ENCODE measurements at places on chromosomes 11 and 22.

DNA sequence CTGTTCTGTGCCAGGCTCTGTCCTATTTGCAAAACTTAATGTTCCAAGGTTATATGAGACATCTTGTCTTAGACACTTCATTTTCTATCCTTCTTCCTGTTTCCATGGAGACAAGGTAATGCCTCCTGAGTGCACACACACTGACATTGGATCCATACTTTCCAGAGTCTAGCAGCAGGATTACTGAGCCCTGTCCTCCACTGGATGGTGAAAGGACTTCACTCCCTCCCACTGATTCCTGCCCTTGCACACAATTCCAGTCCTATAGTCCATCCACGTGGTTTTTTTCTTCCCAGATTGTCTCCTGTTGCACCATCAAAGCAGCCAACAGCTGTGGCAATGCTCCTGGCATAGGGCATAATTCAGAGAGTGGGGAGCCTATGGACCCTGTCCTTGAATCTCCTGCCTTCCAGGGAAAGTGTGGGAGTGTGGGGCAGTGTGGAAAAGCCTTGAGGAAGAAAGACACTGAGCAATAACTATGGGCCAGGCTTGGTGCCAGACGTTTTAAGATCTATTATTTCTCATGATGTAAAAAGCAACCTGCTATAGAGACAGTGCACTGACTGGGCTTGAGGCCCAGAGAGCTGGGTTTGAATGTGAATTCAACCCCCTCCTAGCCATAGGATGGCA lies 31.3 kb downstream of the SERPINH1 start:
- DNase-seq, result no peak

GRCh38 chr11:124644426-124645280 lies 22.0 kb downstream of the TBRG1 start:
- no peak for DNase-seq

- no peak for DNase-seq
Measured at GRCh38 chr22:18096823-18097222, 13.8 kb upstream of the TUBA8 start.

- no peak for DNase-seq
Measured at GRCh38 chr11:65501186-65501471, 2.3 kb downstream of the MALAT1 start.

DNA sequence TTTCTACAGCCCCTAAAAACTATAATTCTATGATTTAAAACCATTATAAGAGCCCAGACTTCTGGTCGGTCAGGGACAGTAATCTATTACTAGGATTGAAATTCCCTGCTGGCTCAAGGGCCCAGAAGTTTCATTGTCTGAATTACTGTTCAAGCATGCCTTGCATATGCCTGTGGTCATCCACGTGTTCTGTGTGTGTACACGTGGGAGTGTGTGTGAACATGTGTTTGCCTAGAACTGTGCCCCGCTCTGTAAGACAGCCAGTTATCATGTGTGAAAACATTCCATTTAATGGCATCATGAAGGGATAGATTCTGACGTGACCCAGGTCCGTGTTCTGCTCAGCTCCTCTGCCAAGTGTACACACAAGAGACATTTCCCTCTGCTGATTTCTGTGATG lies 189.3 kb upstream of the NECTIN1 start:
- DNase-seq, result no peak

GRCh38 chr11:60282286-60282685 lies 1.8 kb downstream of the MS4A4A start:
- DNase-seq, result no peak

DNA sequence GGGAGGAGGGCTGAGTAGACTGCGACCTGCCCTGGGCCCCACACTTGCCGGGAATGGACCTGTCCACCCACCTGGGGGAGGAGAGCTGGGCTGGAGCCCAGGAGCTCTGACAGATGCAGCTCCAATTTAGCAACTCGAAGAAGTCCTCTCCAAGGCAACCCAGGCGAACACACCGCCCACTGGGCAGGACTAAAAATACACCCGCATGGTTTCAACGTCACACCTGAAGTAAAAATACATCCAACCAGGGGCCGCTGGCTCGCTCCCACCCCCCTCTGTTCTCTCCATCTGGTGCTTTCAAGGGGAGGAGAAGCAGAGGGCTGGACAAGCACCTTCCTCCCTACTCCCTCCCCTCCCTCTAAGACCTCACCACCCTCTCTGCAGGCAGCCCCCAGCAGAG lies 119.9 kb downstream of the FEZ1 start:
- no peak for DNase-seq

DNA sequence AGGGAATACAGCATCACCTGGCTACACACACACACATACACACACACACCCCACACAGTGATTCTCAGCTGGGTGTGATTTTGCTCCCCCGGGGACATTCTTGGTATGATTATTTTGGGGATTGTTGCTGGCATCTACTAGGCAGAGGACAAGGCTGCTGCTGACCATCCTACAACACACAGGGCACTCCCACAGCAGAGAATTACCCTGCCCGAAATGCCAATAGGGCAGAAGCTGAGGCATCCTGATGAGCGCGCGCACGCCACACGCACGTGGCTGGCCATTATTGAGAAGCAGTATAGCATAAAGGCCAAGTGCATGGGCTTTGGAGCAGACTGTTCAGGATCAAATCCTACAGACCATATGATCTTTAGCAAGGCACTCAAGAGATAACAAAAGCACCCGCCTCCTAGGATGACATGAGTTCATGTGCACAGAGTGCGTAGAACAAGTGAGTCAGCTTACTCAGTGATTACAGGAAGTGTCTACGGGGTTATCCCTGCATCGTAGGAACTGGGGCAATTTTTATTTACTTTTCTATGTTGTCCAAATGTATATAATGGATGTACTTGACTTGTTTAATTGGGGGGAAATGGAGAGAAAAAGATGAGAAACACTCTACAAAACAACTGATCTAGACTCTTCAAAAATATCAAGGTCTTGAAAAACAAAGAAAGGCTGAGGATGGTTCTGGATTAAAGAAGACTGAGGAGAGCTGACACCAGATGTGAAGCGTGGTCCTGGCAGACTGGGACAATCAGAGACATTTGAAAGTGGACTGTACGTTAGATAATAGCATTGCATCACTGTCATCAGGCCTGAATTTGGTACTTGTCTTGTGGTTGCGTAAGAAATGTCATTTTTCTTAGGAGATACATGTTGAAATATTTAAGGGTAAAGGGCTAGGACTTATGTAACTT lies 7.2 kb upstream of the EHD1 start:
- DNase-seq, result no peak

DNA sequence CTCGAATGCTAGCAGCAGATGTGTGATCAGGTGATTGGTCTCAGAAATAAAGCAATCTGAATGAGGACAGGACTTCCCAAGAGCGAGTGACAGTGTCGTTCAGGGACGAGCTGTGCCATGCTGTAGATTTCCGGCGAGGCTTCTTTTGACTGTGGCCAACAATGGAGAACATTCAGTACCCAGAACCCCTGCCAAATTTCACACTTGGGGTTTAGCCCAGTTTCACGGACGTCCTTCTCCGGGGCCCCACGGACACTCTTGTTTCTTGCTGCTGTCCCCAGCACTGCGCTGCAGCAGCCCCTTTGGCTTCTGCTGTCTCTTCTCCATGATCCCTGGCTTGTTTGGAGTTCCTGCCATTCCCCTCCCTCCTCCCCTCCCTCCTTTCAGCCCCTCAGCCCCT lies 115.1 kb upstream of the GRAMD1B start:
- no peak for DNase-seq

DNA sequence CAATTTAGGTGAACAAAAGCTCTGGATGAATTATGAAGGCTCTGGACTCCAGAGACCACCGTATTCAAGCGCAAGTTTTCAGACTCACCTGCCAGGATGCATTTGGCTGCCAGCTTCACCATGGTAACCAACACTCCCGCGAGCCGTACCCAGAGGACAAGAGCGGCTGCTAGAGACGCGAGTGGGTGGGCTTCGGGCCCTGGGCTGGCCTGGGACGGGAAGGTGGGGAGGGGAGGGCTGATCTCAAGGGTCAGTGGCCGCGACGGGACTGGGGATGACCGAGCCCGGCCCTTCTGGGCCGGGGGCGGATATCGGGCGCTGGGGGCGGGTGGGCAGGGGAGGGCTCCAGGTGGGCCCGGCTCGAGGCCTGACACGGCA lies 344 bp downstream of the IFT27 start:
- DNase-seq, result no peak

- DNase-seq, result no peak
Measured at GRCh38 chr11:35192347-35192746, 53.4 kb downstream of the CD44 start.

DNA sequence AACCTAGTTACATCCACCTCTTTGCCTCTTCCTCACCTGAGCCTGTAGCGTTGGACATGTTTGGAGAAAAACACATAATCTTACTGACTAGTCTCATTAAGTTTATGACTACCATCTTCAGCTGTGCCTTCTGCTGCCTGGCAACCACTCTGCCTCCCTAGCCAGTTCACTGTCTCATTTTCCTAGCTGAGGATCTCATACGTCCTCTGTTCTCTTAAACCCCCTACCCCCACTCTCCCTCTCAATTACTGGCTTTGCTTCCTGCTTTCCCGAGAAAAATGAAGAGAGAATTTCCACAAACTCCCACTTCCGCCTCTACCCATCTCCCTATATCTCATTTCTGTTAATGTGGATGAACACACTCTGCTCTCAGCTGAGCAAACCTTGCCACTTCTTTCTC lies 239.3 kb upstream of the POU2AF2 start:
- no peak for DNase-seq

DNA sequence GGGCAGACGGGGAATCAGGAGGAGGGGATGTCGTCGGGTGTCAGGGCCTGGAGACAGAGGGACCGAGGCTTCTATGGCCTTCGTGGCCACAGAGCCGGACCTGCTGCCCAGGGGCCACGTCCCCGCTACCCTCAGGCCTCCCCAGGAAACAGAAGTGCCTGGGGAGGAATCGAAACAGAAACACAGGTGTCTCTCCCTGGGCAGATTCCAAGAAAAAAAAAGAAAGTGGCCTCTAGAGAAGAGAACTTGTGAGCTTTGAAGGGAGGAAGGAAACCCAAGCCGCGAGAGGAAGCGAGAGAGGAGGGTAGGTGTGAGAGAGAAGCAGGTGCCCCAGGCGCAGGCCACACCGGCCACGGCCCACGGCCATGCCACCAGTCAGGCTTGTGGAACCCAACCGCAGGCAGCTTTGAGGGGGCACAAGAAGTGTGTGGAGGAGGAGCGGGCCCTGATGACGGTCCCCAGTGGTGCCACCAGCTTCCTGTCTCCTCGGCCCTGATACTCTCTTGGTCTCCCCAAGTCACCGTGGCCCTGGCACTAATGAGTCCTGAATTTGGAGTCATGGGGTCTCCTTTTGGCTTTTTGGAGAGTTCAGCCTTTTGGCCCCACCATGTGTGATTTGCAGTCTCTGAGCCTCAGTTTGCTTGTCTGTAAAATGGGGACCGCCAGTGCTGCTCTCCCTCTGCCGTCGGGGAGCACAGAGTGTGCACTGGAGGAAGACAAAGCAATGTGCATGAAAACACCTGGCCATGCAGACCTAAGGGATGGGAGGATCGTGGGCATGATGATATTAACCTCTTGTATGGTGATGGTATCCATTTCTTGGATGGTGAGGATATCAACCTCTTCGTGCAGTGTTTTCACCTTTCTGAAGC lies 25.2 kb downstream of the LIF start:
- DNase-seq, result peak; percentile 46

DNA sequence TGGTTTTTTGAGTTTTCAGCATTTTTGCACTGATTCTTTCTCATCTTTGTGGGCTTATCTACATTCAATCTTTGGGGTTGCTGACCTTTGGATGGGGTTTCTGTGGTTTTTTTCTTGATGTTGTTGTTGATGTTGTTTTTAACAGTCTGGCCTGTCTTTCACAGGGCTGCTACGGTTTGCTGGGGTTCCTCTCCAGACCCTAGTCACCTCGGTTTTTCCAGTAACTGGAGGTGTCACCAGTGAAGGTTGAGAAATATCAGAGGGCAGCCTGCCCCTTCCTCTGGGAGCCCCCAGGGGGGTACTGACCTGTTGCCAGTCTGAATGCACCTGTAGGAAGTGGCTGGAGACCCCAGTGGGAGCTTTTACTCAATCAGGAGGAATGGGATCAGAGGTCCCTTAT lies 365.4 kb downstream of the JRKL start:
- no peak for DNase-seq

GRCh38 chr11:131253142-131253655 lies 117.2 kb upstream of the NTM start:
- DNase-seq, result no peak

GRCh38 chr11:2989006-2989405 lies 3.1 kb downstream of the NAP1L4 start:
- DNase-seq, result no peak

GRCh38 chr11:6320411-6321155 lies at the start of gene CAVIN3:
Gene CAVIN3, minus strand, starts transcription at chr11:6320501. Its CDS starts 25 bp downstream, at chr11:6320476.
- DNase-seq, result peak; percentile 85
